ENCODE measurements at places on chromosomes 3 and 15. TPM values are rescaled to one million over a fixed set of nuclear protein-coding genes. Genes with fewer than 3 reads are reported as not detected.

GRCh38 chr15:42154212-42154941, 2.1 kb downstream of the PLA2G4F start:
- no peak for DNase-seq

- no peak for DNase-seq
Measured at GRCh38 chr3:4595710-4596113, 102.6 kb downstream of the ITPR1 start.

DNA sequence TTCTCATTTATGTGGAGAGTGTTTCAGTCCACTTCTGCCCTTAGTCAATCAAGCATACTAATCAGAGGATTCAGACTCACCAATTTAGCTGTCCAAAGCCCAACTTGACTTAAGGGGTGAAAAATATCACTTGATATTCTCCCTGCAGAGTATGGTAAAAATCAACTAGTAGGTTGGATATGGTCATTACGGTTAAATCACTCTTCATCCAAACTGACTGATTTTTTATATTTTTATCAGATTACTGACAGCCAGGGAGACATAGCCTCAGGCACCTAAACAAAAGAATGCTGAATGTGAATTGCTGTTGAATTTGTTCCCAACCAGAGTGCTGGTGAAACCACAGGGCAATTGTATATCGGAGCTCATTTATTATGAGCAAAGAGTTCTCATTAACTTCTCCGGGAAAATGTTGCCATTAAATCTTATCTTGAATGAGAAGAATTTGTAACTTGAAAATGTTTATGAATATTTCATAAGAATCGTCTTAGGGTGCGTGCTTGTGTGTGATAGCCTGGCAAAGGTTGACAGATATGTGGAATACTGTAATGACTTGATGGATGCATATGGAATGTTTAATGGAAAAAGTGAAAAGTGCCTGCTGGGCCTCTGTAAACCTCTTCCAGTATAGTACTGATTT, 411.2 kb downstream of the NAALADL2 start:
- no peak for DNase-seq

- DNase-seq: no peak
Measured at GRCh38 chr3:194449913-194450312, 36.9 kb downstream of the ATP13A3 start.

DNA sequence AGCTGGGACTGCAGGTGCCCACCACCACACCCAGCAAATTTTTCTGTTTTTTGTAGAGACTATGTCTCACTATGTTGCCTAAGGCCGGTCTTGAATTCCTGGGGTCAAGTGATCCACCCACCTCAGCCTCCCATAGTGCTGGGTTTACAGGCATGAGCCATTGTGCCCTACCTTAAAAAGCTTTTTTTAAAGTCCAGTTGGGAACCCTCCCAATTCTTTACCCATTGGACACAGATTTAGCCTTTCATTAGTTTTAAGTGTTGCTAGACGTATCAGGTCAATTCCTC, 1.7 kb upstream of the DENND4A start:
- no peak for DNase-seq

- DNase-seq: no peak
Measured at GRCh38 chr15:86267892-86268291, 188.2 kb downstream of the AGBL1 start.

DNA sequence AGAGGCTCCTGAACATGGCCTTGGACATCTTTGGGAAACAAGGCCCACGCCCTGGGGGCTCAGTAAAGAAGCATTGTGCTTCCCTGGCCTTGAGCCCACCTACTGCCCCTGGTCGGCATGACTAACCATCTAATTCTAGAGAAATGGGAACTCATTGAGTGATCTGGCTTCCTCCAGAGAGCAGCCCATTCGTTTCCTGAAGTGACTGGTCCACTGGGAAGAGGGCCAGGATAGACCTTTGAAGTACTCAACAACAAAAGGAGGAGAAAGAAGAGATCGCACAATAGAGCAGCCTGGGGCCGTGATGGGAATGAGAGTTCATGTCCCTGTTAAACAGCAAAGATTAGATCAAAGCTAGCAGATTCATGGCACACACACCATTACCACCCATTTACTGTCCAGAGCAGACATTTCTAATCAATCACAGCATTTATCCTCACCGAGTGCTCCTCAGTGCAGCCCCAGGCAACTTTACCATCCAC, 514.4 kb upstream of the PROK2 start:
- no peak for DNase-seq

DNA sequence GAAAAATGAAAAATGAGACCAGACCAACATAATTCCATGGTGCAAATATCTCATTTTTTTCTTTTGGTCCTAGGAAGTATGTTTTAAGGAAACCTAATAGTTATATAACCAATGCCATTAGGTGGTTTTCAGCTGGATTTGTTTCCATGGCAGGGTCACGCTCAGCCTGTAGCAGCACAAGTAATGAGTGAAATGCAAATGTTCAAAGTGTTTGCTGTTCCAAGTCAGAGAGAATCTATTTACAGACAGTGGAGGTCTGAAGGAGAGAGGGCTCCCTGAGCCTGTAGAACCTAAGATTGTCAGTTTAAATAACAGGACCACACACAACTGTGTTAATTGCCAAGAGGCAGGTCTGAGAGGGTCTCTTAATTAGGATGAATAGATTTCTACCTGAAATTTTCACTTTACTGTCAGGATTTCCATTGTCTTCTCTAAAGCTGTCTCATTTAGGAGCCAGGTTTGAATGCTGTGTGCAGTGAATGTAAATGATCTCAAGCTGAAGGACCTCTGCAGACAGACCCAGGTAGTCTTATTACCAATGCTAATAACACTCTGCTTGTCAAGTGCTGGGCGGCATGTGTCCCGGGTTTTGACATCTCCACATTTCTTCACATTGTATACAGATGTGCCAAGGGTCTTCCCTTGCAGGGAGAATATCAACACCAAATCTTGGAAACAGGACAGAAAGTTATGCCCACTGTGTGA, 317.3 kb upstream of the NECTIN3 start:
- no peak for DNase-seq

- no peak for DNase-seq
Measured at GRCh38 chr3:52120556-52121463, 33.4 kb downstream of the POC1A start.

DNA sequence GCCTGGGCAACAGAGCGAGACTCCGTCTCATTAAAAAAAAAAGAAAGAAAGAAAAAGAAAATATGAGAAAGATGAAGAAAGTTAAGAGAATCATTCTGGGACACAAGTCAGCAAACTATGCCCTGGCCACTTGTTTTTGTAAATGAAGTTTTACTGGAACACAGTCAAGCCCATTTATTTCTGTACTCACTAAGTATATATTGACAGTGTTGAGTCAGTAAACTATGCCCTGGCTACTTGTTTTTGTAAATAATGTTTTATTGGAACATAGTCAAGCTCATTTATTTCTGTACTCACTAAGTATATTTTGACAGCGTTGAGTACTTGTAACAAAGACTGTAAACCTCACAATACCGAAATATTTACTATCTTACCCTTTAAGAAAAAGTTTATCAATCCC, 42.2 kb upstream of the SIN3A start:
- DNase-seq: no peak

- DNase-seq: no peak
Measured at GRCh38 chr15:79724804-79725203, 172.0 kb downstream of the MTHFS start.

- no peak for DNase-seq
Measured at GRCh38 chr3:50450209-50450921, 53.1 kb downstream of the CACNA2D2 start.

DNA sequence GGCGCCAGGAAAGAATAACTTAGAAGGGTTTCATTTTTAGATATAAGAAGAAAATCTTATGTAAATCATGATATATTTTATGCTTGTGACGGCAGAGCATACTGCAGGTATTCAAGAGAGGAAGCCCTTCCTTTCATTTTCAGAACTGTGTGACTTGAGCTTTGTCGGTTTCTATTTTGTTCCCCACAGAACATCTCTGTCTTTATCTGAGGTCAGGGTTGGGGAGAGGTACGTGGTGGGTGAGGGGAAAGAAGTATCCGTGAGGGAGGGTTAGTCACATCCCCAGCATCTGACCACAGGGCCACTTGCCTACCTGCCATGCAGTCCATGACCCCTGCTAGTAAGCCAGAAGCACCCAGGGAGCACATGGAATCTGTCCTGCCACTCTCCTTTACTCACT, 126.5 kb downstream of the DGKG start:
- no peak for DNase-seq

DNA sequence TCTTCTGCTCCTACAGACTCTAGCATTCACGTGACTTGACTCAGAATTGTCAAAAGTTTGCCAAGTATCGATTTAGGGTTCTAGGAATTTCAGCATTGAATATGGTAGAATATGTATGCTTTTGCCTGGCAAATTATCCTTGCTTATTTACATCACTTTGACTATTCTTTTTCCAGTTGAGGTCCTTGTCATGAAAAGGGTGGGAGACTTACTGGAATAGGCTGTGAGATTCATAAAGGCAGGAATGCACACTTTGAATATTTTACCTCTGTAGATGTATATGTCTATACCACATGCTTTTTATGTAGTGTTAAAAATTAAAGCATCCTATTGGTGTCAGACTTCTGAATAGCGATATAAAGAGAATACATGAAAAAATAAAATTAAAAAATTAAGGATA, 378.8 kb upstream of the RARB start:
- no peak for DNase-seq

- DNase-seq: no peak
Measured at GRCh38 chr15:34709866-34710265, 44.9 kb downstream of the GJD2 start.

GRCh38 chr3:58858126-58858525, 191.6 kb upstream of the FAM3D start:
- DNase-seq: no peak

GRCh38 chr15:89770041-89770440, 6.1 kb upstream of the MESP2 start:
- DNase-seq: no peak

DNA sequence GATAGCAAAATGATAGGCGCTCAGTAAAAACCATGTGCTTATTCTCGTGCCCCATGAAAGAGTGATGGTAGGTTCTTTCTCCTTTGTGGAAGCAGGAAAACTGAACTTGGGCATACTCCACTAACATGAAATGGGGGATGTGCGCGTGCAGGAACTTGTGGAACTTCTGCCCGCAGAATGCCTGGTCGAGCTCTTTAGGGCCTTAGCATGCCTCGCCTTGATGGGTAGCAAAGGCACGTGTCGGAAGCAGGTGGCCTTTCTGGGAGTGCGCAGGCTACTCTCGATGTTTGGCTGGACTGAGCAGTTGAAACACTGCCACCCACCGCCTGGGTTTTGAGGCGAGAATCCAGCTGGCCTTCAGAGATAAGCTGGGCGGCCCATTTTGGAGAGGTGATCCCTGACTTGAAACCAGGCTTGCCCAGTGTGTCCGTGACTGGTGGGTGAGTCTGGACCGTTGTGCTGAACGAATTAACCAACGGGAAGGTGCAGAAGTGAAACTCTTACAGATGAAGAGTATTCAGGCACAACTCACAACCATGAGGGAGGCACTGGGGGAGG, 842 bp downstream of the PCCB start:
- DNase-seq: peak; percentile 3

- DNase-seq: no peak
Measured at GRCh38 chr3:182414586-182414985, 378.7 kb upstream of the ATP11B start.

DNA sequence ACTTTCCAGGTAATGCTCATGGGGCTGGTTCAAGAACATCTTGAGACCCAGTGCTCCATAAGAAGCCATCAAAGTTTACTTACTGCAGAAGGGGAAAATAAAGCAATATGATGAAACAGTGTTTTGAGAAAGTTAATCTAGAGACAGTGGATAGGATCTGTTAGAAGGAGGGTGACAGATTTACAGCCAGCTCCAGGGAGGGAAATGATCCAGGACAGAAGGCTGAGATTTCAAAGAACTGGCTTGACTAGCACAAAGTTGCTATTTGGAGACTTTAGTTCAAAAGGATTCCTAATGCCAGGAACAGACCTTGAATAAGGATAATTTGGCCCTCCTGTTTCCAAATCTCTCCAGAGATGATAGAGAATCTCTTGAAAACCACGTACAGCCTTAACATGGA, 166.5 kb upstream of the NECTIN3 start:
- DNase-seq: no peak

DNA sequence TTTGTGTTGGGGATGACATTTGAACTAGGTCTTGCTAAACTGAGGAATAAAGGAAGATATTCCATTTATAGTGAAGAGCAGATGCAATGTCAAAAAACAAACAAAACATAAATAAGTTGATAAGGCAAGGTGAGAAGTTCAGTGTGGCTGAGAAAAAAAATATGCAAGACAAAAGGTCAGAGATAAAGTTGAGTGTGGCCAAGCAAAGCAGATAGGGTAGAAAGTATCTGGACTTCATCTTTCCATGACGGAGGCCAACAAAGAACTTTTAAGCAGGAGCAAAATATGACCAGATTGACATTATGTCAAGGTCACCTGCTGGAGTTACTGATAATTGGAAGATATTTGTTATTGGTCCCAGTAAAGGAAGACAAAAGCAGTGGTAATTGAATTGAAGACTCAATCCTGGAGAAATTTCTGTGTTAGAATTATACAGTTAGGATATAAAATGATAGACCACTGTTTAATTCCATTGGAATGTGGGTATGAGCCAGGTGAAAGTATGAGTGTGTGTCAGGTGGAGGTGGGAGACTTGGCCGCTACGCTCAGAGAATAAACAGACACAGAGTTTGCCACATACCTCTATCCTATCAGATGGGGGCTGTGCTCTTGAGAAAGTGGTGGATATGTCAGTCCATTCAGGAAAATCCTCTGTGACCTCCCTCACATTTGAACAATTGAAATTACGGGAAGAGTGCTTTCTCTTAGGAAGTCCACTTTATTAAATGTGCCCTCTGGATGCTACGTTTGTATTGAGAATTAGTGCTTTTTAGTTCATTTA, 28.1 kb downstream of the ADIPOQ start:
- DNase-seq: no peak

Gene SEMA5B
- total RNA-seq: 57.3 TPM

Gene ZPLD1
- total RNA-seq: not detected

Gene CFAP91
- 7.0 TPM for total RNA-seq

Gene ALG1L2
- total RNA-seq: 1.4 TPM

Gene NPAP1
- 0.30 TPM for total RNA-seq

Gene ITIH4
- 6.3 TPM for total RNA-seq

Gene KLF15
- total RNA-seq: 19.3 TPM

Gene MYRIP
- 0.48 TPM for total RNA-seq

Gene FHIT
- 5.2 TPM for total RNA-seq

Gene SLC24A5
- total RNA-seq: not detected

Gene PLOD2
- total RNA-seq: 12.7 TPM

Gene SENP8
- total RNA-seq: 4.3 TPM

Gene RNU5B-1
- total RNA-seq: not detected

Gene GDPGP1
- total RNA-seq: 7.0 TPM

Gene EPHA3
- 22.1 TPM for total RNA-seq

Gene CFAP161
- not detected for total RNA-seq

Gene HYKK
- total RNA-seq: 0.86 TPM

Gene LINGO1
- 36.8 TPM for total RNA-seq

Data from neural crest cell (in vitro differentiated cells).